Foreskin fibroblast (primary cell): ENCODE measurements at places on chromosomes 7 and 10.

DNA sequence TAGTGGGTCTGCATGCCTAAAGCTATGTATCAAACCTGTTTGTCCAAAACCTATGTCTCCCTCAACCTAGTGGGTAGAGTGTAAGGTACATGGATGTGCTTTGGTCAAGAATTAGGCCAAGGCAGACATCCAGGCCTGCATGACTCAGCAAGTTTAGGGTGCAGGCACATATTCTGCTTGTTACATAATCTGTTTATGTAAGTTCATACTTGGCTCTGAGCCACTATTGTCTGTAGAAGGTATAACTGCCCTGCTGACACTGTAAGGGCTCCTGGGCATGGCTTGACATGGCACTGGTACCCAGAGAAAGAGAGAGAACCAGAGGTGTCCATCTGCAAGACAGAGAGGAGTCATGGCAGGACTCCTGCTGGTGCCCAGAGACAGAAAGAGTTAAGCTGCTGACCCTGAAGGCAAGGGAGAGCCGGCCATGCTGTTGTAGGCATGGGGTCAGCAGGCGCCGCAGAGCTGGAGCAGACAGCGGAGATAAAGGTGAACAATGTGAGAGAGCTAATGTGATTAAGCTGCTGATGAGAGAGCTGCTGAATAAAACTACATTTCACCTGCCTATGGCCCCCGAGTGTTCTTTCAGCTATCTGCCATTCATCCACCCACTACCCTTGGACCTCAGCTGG lies 118.5 kb upstream of the TMEM106B start:
- DNase-seq: no peak

DNA sequence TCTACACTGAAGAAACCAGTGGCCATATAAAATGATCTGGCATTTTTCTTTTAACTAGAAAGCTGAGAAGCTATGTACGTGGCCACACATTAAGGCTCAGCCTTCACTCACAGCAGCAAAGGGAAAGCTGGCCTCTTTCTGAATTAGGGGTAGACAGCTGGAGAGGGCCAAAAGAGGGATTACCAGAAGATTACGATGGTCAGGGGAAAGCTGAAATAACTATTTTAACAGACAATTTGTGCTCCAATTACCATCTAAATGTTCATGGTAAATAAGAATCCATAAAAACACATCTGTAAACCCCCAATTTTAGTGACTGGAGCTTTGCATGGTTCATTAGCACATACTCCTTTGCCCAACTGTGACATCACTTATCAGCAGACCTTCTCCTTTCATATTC lies 314.3 kb downstream of the HPSE2 start:
- DNase-seq: peak; percentile 12

DNA sequence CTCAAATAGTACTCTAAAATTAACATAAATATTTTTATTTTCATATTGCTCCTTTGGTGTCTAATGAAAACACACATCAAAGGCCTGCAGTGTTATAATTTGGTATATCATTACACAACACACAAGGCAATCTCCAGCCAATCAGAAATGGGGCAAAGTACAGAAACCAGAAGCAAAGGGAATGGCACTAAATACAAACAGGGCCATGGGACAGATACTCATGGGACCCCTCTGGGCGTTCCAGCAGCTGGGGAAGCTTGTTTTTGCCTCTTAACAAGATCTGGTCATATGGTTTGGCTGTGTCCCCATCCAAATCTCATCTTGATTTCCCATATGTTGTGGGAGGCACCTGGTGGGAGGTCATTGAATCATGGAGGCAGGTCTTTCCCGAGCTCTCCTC lies 551.8 kb upstream of the NRP1 start:
- no peak for DNase-seq

DNA sequence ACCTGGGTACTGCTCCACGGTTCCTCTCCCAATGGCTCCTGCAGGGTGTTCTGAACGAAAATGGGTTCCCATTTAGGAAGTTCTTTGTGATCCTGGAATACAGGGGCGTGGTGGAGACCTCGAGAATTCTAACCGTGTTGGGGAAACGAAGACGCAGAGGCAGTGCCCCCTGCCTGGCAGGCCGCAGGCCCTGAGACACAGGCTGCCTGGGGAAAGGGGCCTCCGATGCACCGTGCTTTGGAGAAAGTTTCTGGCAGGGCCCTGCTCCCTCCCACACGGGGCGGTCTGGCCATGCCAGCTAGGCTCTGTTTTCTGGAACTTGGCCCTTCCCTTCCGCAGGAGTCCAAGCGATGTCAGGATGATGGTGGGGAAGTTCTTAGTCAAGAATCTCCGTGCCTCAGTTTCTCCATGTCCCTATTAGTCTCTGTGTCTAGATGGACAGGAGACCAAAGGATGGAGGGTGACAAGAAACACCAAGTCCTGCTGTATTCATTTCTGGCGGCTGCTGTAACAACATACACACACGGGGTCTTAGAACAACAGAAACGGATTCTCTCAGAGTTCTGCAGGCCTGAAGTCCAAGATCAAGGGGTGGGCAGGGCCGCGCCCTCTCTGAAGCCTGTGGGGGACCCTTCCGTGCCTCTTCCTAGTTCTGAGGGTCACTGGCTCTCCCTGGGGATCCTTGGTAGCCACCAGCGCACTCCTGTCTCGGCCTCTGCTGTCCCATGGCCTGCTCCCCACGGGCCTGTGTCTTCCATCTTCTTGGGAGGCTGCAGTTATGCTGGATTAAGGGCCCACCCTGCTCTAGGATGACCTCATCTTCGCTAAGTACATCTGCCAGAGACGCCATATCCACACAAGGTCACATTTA lies 27.7 kb downstream of the PRKAG2 start:
- no peak for DNase-seq

- DNase-seq: no peak
Observed at GRCh38 chr10:4053940-4054339, 268.9 kb upstream of the KLF6 start.

- no peak for DNase-seq
Observed at GRCh38 chr10:47161465-47161864, 138.5 kb upstream of the GDF10 start.

DNA sequence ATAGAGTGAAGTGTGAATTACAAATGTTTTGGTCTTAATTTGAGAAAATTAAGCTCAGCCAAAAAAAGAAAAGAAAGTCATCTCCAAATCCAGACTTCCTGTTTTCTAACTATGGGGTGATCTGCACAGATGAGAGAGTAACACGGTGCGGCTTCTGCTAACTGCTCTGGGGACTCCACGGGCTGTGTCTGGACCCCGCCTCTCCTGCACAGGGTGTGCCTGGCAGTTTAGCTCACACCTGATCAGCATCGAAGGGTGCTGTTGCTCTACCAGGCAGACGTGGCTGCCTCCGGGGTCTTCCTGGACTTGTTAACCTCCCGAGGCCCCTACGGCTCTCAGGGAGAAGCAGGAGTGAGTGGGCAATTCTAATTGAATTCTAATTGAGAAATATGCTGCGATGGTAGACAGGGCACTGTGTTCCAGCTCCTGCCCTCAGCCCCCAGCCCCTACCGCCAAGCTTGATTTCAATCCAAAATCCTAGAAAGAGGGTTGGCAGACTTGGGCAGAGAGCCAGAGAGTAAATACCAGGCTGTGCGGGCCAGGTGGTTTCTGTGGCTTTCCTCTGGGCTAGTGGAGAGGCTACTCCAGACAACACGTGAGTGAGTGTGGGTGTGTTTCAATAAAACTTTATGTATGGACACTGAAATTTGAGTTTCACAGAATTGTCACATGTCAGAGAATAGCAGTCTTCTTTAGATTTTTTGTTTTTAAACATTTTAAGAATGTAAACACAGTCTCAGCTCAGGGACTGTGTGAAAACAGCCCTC lies 13.4 kb downstream of the SHH start:
- no peak for DNase-seq

GRCh38 chr10:24483701-24484100 lies 240.0 kb downstream of the ARHGAP21 start:
- no peak for DNase-seq

DNA sequence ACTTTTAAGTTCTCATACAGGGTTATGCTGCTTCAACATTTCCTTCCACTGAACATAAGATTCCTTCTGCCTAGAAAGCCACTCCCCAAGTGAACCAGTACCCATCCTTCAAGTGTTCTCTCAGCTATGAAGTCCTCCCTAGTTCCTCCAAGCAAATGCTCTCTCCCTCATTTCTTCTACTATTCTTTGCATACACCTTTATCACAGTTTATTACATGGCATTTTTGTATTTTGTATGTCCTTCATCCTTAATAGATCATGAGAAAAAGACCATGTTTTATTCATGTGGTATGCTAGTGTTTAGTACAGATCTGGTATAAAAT lies 1.9 kb downstream of the SYPL1 start:
- peak; percentile 30 for DNase-seq

DNA sequence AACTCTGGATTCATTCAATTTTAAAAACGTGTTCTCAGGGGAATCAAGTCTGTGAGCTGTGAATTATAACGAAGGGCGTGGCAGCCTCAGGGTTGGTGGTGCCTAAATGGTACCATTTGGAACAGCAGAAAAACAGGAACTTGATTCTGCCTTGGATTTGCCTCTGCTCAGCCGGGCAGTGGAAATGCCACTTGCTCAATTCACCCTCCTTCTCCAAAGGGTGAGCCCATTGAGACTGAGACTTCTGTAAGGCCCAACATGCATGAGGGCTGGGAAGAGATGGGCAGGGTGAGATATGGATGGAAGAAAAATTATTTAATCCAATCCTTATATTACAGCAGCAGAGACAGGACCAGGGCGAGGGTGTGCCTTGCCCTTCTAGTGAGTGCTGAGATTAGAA lies 107.1 kb upstream of the HABP2 start:
- DNase-seq: no peak

DNA sequence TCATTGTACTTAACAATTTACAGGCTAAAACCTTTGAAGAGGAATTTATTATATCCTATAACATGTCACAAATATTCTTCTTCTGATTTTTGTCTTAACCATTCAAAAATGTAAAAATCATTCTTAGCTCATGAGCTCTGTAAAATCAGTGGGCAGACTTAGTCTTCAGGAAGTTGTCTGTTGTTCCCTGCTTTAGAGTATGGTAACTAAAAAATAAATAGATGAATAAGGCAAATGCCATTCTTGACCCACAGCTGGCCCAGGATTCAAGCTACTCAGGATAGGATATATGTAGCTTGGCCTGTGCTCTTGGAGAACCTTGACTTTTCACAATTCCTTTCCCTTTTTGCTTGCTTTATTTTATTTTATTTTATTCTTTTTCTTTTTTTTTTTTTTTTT lies 51.5 kb downstream of the LRRC4 start:
- DNase-seq: no peak

- DNase-seq: no peak
Observed at GRCh38 chr7:45153233-45153632, 4.4 kb upstream of the RAMP3 start.

GRCh38 chr10:93073539-93074146 lies at the start of gene CYP26A1:
CYP26A1 (plus strand) TSS chr10:93073893; CDS start chr10:93073935, 42 bp downstream.
- DNase-seq: no peak

DNA sequence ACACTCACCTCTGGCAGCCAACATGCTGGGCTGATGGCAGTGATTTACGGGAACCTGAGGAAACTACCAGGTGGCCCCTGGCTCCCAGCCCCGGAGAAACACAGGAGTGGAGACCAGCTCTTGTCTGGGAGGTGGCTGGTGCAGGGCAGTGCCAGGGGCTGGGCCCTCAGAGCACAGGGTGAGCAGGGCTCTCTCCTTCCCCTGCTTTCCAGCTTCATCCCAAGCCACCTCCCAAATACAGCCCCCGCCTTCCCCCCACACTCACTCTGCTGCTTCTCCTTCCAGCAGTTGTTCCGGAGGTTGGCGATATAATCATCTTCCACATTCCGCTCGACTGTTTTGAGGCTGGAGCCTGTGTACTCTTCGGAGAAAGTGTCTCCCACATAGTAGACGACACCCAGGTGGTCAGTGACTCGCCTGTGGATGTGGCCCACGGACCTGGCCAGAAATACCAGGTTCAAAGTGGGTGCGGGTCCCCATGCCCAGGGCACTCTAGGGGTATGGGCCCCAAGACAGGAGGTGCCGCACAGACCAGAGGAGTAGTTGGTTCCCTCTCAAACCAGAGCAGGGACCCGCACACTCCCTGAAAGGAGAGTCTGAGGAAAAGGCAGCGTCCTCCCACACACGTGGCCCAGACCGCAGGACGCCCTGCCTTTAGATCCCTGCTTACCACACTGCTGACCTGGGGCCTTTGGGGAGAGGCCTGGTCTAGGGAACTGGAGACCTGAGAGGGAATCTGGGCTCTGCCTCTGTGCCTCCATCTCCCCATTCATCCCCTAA lies 18.3 kb downstream of the DNAJB12 start:
- no peak for DNase-seq

DNA sequence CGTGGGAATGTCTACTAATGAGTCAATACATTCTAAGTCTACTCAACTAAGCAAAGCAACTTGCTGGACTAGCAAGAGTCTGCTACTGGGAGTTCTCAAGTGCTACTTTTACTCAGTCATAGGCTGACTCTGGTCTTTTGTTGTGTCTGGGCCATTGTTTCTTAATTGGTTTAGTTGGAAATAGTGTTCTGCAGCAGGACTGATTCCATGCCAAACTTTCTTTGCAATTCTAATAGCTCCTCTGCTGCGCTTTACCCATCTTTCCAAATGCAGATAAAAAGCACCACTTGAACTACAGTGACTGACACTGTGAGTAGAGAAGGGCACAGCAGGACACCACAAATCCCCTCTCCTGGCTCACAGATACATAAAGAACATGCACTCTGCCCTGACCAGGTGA lies 125.7 kb downstream of the CD36 start:
- no peak for DNase-seq

GRCh38 chr7:100061518-100062193 lies 12.1 kb downstream of the ZSCAN21 start:
- no peak for DNase-seq

DNA sequence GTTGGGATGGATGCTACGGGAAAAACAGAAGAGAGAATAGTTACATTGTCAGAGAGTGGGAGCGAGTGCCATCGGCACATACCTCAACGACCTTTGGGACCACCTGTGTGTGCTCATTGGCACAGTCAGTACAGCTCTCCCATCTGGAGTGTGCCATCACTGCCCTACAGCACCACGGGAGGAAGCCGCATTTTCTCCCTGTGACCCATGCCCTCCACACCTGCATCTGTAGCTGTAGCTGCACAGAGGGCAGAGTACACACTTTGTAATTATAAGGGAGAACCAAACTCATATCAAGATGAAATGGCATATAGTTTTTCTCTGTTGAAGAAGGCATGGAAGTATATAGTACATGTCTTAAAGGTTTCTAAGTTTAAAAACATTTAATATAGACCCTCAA lies 207.4 kb downstream of the LHFPL3 start:
- DNase-seq: no peak

- DNase-seq: no peak
Observed at GRCh38 chr7:37333075-37333474, 115.6 kb downstream of the ELMO1 start.

DNA sequence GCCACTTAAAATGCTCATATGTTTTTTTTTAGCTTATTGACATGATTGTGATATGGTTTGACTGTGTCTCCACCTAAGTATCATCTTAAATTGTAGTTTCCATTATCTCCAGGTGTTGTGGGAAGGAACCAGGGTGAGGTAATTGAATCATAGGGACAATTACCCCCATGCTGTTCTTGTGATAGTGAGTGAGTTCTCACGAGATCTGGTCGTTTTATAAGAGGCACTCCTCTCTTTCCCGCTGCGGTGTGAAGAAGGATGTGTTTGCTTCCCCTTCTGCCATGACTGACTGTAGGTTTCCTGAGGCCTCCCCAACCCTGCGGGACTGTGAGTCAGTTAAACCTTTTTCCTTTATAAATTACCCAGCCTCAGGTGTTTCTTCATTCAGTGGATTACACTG lies 80.5 kb upstream of the ETV1 start:
- DNase-seq: no peak

- DNase-seq: no peak
Observed at GRCh38 chr10:51694086-51694768, 5.2 kb downstream of the CSTF2T start.
